HCT116 (cell line): ENCODE measurements at places on chromosomes 3 and 15. TPM values are rescaled to one million over a fixed set of nuclear protein-coding genes. Genes with fewer than 3 reads are reported as not detected.

The ABI3BP gene
- 0.15 TPM for total RNA-seq

The OIP5 gene
- 19.7 TPM for total RNA-seq

The ADAMTS7 gene
- 12.0 TPM for total RNA-seq

The SAMMSON gene
- total RNA-seq = not detected

The SLC22A13 gene
- 0.47 TPM for total RNA-seq
